ENCODE measurements at places on chromosomes 1 and 21.
A peak's percentile ranks its signal among the peaks of the same experiment; 100 is the strongest.

GRCh38 chr1:111290104-111290503 is 547 bp upstream of the CHIA start:
- DNase-seq: no peak

- no peak for DNase-seq
Observed at GRCh38 chr1:112698366-112699310, 8.3 kb downstream of the RHOC start.

DNA sequence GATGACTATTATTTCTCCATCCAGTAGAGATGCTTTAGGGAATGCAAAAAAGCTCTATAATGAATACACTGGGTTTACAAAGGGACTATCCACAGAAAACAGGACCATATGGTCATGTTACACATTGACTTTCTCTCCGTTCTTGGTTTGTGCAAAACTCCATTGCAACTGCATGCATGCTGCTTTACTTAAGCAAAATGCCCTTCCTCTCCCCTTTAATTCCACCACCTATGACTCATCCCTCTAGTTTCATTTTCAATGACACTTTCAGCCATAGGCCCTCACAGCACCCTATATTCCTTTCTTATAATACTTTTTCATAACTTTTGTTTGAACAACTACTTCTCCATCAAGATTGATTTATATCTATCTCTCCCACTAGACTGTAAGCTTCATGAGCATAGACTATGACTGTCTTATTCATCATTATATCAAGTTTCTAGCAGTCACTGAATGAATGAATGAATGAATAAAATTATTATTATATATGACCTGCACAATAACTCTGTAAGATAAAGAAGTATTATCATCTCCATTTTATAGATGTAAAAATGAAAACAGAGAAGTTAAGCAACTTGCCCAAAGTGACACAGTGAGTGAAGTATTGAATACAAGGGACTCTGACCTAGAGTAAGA is 248.9 kb downstream of the PLPP3 start:
- DNase-seq: peak; percentile 40

DNA sequence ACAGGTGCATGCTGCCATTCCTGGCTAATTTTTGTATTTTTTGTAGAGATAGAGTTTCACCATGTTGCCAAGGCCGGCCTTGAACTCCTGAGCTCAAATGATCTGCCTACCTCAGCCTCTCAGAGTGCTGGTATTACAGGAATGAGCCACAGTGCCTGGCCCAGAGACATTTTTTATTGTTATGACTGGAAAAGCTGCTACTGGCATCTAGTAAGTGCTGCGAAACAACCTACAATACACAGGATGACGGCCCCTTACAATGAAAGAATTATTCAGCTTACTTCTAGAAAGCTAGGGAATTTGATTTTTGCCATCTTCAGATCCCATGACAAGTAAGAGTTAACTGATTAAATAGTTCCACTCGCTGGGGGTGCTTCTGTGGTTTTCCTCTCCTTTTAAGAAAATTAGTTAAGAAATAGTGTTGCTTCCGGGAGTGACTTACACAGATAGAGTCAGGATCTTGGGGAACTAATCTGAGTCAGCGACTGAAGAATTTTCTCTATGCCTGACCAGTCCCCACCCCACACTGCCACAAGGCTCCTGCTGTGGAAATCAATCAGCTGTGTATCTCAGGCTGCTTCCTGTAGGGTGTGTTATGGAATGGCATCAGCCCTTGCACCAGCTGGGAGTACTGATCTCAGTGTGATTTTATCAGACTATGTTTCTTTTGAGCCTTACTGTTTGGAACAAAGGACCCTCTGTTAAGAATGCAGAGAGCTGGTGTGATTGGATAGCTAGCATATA is 93.0 kb upstream of the BMP8A start:
- DNase-seq: peak; percentile 64

DNA sequence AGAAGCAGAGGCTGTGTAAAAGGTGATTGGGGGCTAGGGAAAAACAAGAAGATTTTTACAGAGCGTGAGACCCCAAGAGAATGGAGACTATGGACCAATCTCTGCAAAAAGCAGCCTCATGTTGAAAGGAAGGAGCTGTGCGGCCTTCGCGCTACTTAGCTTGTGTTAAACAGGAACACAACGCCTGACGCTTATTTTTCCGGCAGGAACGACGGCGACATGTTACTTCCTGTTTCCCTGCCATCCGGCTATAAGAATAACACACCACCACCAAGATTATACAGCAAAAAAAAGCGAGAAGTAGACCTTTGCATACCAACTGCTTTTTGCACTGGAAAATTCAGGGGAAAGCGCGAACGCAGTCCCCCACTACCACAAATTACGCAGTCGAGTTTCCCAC is 272.7 kb downstream of the FAM72C start:
- DNase-seq: no peak

GRCh38 chr1:44113095-44113609 is 5.5 kb upstream of the KLF17 start:
- no peak for DNase-seq

DNA sequence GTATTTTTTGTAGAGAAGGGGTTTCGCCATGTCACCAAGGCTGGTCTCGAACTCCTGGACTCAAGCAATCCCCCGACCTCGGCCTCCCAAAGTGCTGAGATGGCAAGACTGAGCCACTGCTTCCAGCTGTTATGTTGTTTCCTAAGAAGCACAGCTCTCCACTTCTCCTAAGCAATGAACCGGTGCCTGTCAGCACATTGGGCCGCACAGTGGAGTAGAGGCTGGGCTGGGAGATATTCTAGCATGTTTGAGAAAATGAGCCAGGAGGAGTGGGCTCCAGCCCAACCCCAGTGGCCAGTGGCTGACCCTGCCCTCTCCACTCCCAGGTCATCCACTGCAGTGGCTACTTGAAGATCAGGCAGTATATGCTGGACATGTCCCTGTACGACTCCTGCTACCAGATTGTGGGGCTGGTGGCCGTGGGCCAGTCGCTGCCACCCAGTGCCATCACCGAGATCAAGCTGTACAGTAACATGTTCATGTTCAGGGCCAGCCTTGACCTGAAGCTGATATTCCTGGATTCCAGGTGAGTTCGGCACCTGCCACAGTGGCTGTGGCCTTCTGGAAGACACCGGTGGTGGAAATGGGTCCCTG is 27.0 kb downstream of the SIM2 start:
- no peak for DNase-seq

- no peak for DNase-seq
Observed at GRCh38 chr21:15247613-15248012, 182.8 kb upstream of the NRIP1 start.

DNA sequence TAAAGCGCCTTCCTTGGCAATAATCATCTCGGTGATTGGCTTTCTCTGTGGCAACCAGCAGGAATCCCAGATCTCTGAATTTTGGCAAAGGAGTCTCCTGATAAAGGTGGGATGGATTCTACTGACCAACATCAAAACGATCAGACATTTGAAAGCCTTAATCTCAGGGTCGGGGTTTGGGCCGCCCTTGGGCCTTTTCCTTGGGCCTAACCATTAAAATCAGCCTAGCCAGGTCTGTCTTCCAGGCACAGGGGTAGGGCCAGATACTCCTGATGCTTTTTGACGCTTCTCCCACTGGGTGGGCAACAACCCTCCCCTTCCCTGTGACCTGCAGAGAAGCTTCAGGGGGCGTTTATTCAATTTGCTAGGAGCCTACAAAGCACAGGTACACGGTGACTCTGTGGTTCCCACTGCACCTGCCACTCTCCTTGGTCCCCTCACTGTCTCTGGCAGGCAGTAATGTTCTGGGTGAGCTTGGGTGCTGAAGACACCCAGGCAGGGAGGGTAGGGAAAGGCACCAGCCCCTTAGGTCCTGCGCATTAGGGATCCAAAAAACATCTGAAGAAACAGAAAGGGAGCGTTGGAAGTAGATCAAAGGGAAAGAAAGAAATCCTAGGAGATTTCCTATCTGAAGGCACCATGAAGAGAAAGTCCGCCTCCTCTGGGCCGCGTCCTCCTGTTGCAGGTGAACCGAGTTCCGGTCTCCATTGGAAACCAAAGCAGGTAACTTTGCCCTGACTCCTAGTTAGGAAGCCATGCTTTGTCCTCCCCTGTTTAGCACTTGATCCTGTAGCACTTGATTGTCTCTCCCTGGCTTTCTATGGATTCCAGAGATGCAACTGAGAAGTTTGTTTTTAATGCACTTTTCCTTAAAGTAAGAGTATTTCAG is 12.3 kb downstream of the RNU1-2 start:
- DNase-seq: no peak

DNA sequence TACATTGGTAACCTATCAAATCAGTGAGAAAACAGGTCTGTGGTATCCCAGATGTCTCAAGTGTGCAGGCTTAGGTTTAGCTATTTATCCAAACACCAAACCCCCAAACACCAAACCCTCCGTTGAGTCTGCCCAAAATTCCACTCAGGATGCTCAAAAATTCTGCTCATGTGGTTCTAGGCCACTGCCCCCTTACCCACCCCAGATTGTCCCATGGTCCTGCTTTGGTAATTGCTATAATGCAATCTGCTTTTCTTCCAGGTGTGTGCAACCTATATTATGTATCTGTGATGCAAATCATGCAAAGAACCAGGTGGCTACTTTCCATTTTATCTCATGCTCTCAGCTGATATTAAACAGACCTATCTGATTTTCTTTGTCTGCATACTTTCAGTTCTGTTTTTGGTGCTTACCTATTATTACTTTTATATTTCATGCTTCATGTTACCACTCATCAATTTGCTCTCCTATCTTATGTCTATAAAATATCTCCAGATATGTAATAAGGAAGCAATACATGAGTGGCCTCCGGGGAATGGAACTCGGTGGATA is 123.7 kb downstream of the TOMM20 start:
- DNase-seq: no peak

- DNase-seq: no peak
Observed at GRCh38 chr1:14522077-14522925, 76.2 kb upstream of the KAZN start.

GRCh38 chr1:234321231-234321630 is 52.0 kb upstream of the COA6 start:
- no peak for DNase-seq

DNA sequence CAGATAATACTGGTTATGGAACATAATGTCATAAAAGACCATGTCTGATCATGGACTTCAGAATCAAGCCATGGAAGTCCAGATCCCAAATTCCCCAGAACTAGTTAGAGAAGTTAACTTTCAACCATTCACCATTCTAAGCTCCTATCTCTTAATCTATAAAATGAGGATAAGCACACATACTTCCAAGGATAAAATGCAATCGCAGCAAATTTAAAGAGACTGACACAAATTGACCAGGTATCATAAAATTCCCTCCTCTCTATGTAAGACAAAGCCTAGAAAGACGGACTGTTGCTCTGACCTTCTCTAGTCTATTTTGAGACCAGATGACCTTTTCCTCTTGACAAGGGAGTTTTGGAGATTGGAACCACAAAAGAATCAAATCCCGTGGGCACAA is 426.7 kb downstream of the PLPP3 start:
- DNase-seq: no peak

DNA sequence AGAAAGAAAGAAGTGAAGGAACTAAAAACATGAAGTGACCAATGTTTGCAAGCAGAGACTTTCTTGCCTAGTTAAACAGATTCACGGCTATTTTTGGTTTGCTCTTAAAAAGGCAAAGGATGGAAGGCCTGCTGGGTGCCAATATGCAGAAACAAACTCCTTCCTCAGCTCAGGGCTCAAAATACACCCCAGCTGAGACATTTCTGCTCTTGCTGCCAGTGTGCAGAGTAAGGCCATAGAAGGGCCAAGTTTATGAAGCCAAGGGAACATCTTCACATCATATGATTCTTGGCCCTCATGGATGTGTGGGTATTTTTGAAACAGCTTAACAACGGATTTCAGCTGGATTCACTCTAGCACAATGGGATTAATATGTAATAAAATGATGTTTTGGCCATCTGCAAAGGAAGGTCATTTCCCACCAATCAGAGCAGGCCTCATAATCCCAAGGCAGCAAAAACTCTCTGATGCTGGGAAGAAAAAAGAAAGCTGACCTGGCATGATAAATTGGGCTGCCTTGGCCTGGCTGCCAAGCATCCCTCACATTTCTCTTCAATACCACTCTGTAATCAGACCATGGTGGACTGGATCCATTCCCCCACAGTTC is 70.7 kb downstream of the CAPZB start:
- DNase-seq: no peak

GRCh38 chr1:22539510-22540118 is 23.7 kb upstream of the EPHA8 start:
- DNase-seq: no peak

DNA sequence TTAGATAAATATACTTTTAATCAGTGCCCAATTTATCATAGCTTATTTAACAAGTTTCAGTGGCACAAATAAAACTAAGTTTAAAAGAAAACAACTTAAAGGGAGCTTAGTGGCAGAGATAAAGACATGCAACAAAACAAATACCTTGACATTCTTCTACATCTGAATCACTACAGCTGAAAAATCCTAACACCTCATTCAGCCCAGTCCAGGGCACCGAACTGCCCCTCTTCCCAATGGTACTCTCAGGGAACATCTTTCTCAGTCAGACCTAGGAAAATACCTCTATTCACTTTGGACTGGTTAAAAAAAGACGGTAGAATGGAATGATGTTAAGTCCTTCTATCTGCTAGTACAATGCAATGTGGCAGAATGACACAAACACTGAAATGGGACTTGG is 8.3 kb downstream of the OTUD7B start:
- no peak for DNase-seq

DNA sequence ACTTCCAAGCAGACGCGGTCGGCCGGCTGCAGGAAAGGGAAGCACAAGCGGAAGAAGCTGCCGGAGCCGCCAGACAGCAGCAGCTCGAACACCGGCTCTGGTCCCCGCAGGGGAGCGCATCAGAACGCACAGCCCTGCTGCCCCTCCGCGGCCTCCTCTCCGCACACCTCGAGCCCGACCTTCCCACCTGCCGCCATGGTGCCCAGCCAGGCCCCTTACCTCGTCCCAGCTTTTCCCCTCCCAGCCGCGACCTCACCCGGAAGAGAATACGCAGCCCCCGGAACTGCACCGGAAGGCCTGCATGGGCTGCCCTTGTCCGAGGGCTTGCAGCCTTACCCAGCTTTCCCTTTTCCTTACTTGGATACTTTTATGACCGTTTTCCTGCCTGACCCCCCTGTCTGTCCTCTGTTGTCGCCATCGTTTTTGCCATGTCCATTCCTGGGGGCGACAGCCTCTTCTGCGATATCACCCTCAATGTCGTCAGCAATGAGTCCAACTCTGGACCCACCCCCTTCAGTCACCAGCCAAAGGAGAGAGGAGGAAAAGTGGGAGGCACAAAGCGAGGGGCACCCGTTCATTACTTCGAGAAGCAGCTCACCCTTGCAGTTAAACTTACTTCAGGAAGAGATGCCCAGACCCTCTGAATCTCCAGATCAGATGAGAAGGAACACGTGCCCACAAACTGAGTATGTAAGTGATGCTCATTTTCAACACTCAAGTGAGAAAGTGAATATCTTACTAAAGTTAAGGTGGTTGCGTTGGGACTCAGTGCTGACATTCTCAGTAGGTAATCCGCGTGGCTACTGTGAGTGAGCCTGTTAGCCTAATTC is 25.5 kb downstream of the UTS2 start:
- peak; percentile 10 for DNase-seq

DNA sequence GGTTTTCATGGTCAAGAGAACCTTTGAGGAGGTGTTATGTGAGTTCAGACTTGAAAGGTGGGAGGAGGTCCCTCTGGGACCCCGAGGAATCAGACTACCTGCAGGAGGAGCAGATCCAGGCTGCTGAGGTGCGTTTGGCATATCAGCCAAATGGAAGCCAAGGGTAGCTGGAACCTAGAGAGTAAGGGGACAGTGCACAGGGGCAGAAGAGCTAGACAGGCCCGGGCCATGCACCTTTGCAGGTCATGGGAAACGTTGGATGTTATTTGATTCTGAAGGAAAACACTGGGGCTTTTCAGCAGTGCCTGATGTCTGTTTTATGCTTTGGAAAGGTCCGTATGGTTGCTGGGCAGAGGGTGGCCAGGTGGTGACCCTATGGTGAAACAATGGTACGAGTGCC is 169.2 kb downstream of the PGBD5 start:
- no peak for DNase-seq

- DNase-seq: no peak
Observed at GRCh38 chr1:70667494-70668170, 256.6 kb downstream of the CTH start.
